Activated naive CD4-positive, alpha-beta T cell treated with anti-CD3 and anti-CD28 coated beads, Interleukin-2, amount 50 U/mL, for 72 hours (primary cell): ENCODE measurements at places on chromosomes 13 and 19. TPM values are rescaled to one million over a fixed set of nuclear protein-coding genes. Genes with fewer than 3 reads are reported as not detected.

Gene COMMD6
- 103 TPM for total RNA-seq

Gene CIRBP
- 148 TPM for total RNA-seq

Gene RASL11A
- 1.8 TPM for total RNA-seq

Gene ZNF493
- total RNA-seq = 19.4 TPM

Gene PSG2
- total RNA-seq = not detected
